ENCODE measurements at places on chromosomes 6 and 20.

DNA sequence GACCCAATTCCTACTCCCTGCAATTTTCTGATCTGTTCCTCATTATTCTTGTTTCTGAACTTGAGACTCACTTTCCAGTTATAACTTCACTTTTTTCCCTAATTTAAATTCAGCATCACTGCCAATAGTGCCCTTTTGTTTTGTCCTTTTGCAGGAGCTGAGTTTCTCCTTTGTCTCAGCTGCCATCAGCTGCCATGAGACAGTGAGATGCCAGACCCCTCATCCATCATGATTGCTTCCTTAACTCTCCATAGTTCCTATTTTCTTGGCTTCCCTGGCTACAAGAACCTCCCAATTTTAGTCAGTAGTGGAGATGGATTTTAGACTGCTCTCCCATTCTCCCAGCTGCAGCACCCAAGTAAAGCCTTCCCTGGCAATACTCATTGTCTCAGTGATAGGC lies 518.1 kb downstream of the HDGFL1 start:
- DNase-seq: no peak

DNA sequence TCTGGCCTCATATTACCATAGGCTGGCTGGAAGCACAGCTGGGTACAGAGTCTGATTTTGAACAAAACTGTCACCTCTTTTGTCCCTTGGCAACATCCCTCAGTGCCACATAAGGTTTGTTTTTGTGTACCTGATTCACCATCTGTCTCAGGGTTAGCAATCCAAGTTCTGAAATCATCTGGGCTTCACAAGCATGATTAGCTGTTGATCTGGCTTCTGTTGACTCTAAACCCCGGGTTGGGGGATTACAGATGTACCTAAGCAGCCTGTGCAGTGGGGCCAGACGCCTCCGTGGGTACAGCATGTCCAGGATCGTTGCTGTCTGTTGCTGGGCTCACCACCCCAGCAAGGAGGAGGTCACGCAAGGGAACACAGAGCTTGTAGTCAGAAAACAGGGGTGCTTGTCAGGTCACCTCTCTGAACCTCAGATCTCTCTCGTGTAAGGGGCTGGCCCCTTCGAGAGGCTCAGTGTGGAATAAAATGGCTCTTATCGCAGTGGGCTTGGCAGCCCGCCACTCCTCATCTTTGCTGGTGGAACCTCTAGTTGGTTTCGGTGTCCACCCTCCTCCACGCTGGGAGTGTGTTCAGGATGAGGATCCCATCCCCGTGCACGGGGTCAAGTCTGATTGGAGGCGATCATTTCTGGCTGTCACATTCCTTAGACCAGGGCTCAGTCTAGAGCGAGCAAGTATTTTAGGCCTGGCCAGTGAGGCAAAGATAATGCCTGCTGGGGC lies 39.2 kb upstream of the ZNF831 start:
- no peak for DNase-seq

GRCh38 chr20:16713066-16713465 lies 16.8 kb upstream of the SNRPB2 start:
- no peak for DNase-seq

- DNase-seq: no peak
Observed at GRCh38 chr6:108914235-108915022, 66.2 kb downstream of the ARMC2 start.

All from SJSA1 (cell line).